Vagina (tissue), 2 donors: ENCODE measurements at places on chromosomes 7 and 10. TPM values are rescaled to one million over a fixed set of nuclear protein-coding genes. Genes with fewer than 3 reads are reported as not detected.

GRCh38 chr7:729140-730000 is 2.3 kb upstream of the PRKAR1B start:
- no peak for DNase-seq

DNA sequence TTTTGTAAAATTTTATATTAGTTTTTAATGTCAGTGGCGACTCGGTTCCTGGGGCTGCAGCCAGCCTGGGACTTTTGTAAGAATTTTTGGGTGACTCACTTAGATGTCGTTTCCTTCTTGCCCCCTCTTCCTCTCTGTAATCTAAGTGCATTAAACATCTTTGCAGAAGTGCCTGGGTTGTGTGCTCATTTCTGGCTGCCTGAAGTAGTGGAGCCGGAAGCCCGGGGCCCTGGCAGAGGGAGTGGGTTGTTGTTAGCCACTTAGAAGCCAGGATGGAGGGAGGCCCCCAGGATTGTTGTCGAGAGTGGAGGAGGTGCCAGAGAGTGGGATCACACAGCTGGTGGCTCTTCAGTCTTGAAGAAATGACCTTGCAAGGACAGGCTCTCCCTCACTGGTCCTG is 11.0 kb upstream of the TRIM8 start:
- DNase-seq: no peak

Gene HMX2
- not detected for total RNA-seq

- DNase-seq: no peak
Measured at GRCh38 chr7:2313450-2314208, 612 bp downstream of the SNX8 start.

Gene SPDYE9
- not detected for total RNA-seq

Gene PLAU
- total RNA-seq: 18.2 TPM

Gene ACSL5
- total RNA-seq: 8.3 TPM
